ENCODE measurements at places on chromosomes 7 and 10. TPM values are rescaled to one million over a fixed set of nuclear protein-coding genes. Genes with fewer than 3 reads are reported as not detected.

DNA sequence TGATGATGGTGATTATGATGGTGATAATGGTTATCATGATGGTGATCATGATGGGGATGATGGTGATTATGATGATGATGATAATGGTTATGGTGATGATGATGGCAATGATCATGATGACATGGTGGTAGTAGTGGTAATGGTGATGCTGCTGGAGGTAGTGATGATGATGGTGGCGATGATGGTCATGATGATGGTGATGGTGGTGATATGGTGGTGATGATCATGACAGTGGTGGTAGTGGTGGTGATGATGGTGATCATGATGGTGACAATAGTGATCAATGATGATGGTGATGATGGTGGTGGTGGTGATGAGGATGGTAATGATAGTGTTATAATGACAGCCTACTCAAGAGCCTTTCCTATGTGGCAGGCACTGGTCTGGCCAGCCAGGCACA is 31.8 kb upstream of the DPYSL4 start:
- DNase-seq = no peak

DNA sequence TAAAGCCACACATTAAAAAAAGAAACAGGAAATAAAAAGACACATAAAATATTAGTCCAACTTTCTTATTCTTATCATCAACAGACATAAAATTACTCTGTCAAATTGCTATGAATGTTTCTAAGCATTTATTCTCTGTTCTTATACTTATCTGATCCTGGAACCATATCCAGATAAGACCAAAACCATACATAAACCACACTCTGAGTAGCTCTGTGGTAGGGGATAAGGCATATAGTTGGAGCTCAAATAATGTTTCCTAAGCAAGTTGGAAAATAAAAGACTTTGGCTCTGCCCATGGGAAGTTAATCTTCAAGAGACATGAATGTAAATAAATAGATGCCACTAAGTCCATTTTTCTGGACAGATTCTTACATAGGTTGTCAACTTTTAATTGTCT is 103.1 kb upstream of the PLXDC2 start:
- no peak for DNase-seq

DNA sequence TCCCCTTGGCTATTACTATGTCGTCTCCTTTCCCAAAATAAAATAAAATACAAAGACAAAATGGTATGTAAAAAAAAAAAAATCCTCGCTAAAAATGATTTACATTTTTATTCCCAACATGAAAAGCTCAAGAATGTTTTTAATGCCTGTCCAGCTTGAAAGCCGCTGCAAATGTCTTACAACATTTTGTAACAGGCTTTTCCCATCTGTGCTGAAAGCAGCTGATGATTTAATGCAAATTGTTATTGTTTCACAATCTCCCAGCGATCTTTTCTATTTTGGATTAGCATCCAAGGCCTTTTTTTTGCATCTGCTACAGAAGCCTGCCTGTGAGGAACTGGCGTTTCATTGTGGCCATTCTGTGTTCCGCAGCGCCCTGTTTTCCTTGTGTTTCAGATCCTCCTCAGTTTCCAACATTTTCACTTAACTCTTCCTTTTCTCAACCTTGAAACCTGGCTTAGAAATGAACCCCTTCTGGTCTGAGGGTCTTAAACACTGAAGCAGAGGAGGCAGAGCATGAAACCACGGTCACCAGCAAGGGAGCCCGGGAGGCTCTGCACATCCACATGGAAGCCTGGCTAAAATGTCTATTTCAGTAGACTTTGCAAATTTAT is 712.1 kb downstream of the PARD3 start:
- DNase-seq = no peak

DNA sequence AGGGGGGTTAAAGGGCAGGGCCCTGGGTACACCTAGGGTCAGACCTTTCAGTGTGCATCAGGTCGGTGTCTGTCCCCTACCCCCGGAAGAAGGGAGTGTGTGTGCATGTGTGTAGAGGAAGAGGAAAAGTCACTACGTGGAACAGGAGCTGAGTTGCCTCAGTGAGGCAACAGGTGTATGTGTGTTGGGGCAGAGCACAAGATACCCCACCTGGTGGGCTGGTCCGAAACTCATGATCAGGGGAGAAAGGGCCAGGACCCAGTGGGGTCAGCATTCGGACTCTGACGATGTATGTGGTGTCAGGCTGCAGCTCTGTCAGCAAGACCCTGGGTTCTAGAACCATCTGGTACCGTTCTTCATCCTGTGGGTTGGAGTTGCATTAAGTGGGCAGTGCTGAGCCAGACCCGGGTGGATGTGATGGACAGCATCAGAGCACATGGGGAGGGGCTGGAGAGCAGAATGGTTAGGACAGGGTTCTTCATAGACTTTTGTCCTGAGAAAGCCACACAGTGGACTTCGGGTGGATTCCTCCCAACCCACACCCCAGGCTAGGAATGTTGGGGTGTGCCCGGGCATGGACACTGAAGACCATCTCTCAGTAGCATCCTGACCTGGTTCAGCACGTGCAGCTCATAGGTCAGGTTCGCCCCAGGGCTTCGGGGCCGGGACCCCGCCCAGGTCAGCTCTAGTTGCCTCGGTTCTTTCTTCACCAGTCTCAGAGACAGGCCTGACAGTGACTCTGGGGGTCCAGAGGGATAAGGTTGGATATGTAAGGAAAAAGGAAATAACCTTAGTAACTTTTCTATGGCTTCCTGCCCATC is 10.7 kb downstream of the EPHA1 start:
- DNase-seq = no peak

- DNase-seq = peak; percentile 26
These were observed 1.4 kb upstream of the OSBPL3 start for GRCh38 chr7:24981171-24981951.

DNA sequence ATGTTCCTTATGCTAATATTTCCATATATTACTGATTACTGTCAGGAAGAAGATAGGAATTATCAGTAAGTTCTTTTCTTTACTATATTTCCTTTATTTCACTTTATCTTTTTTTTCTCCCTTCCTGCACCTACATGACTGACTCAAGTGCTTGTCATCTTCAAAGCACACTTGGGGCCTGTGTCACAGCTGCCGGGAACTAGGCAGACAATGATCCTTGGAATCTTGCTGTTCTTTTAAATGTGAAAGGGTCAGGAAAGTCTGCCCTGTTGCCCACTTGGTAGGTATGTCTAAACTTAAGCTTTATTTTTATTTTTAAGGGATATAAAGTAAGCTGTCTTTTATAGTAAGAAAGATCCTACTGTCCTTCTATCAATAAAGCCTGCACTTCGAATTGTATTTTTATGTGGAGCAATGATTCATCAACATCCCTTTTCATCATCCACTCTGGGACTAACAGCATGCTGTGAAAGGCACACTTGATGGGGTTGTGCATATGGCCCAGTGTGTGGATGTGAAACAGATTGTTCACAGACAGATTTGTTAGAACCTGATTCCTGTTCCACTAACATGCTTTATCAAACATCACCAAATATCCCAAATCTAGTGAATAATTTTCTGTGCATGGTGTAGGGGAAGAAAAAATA is 556.9 kb downstream of the DNAJB9 start:
- DNase-seq = no peak

- no peak for DNase-seq
These were observed 2.8 kb downstream of the GIMAP8 start for GRCh38 chr7:150453181-150453580.

DNA sequence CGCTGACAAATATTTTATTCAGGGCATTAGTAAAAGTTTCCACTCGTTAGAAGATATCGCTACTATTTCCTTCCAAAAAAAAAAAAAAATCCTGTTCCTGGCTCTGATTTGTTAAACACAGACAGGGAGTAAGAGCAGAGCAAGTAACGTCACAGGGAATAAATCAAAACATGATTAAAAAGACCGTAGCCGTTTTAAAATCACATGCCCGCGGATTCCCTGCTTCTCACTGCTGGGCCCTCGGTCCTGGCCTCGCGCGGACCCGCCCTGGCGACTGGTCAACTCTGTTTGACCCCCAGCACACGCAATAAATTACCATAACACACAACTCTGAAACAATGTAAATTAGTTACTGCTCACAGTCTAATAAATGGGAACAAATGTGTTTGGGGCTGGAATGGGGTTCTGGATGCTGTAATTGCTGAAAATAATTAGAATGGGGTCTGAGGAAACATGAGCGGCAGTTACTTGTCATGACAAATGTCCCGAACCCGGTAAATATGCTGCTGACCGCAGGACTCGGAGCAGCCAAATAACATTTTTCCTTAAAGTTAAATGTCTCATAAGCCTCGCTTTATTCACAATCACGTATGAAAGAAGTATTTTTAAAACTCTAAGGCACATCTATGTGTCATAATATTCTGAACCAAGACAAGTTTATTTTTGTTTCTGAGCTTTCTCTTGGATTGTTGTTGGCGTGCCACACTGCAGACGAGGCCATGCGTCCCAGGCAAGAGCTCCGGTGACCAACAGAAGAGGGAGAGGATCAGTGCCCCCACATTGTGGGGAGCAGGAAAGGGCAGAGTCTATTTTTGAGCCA is 17.9 kb downstream of the EBF3 start:
- no peak for DNase-seq

GRCh38 chr10:51729822-51730555 is 30.6 kb upstream of the CSTF2T start:
- no peak for DNase-seq

DNA sequence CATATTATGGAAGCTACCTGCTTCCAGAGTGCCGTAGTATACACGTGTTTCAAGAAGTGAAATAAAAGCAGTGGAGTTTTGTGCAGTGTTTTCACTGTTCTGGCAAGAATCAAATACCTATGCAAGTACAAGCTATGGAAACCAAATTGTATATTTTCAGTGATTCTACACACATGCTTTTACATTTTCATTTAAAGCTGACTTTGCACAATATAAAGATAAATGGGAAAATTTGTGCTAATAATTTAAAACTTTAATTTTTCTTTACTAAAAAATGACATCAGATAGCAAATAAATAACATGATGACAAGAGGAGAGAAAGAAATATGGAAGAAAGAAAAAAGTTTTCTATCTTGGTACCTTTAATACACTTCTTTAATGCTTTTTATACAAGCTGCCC is 393.7 kb upstream of the NPVF start:
- DNase-seq = no peak

DNA sequence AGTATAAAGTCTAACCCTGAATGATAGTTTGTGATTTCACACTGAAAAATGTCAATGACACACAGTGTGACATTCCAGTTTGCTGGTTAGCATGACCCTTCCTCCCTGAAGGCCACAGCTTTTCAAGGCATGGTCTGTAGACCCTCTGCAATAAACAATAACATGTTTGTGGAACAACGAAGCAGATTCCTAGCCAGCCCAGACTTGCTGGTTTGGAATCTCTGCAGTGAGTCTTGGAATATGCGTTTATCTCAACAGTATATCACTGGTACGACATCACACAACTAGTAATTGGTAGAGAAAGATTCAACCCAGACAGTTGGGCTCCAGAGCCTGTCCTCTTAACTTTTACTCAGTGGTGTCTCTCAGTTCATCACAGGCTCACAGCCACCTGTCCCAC is 23.7 kb upstream of the DUSP5 start:
- no peak for DNase-seq

DNA sequence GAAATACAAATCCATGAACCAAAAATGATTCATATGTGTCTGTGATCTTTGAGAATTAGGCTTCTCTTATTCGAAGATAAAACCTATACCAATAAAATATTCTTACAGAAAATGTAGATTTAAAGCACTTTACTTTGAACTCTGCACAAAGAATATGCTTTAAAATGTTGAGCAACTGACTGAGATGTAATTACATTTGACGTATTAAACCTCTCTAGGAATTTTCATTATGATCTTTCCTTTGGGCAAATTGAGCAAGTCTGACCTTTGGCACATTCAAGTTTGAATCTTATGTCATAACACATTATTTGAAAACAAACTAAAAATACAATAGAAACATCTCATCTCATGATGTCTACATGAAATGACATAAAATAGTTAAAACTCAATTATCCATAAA is 69.2 kb upstream of the AHR start:
- no peak for DNase-seq

DNA sequence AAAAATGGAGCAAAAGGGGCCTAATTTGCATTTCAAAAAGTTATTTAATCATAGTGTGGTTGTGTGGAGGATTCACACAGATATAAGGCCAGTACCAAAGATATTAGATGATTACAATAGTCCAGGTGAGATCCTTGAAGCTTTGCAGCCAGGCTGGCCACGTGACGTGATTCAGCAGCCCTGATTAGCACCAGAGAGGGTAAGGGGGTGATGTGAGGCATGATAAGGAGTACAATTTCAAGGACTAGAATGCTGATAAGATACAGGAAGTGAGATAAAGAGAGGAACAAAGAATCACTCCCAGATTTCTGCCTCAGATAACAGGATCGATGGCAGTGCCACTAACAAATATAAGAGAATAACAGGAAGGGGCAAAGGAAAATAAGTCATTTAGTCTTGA is 108.4 kb upstream of the PALS2 start:
- no peak for DNase-seq

DNA sequence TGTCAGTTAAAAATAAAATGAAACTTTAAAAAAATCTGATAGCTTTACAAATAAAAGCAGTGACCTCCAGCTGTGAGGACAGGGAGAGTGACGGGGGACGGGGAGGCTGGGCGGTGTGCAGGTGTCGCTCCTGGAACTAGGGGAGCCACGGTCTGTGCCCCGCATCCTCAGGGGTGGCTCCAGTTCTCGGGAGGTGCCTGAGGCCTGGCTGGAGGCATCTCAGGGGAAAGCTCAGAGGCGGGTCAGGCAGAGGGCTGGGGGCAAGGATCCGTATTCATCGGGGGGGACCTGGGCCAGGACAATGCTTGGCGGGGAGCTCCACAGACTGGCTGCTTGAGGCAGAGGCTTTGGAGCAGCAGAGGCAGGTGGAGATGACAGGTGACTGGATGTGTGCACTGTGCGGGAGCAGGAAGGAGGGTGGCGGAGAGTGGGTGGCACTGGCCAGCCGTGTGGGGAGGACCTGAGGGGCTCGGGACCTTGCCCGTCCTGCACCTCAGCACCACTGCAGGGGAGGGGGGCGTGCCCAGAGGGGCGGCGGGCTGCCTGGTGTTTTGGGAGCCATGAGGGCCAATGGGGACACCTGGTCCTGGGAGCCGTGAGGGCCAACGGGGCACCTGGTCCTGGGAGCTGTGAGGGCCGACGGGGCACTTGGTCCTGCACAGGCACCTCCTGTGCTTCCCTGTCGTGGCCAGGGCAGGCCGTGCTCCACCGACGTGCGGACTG is 13.2 kb downstream of the PWWP2B start:
- peak; percentile 82 for DNase-seq

The TMEM60 gene
- 6.2 TPM for total RNA-seq

The DPY19L1 gene
- total RNA-seq = 12.9 TPM

The NDUFB2 gene
- 92.3 TPM for total RNA-seq

The AKR1C1 gene
- 8.5 TPM for total RNA-seq

The TSPAN33 gene
- total RNA-seq = 6.9 TPM
